ENCODE measurements at places on chromosomes 6 and 20.

DNA sequence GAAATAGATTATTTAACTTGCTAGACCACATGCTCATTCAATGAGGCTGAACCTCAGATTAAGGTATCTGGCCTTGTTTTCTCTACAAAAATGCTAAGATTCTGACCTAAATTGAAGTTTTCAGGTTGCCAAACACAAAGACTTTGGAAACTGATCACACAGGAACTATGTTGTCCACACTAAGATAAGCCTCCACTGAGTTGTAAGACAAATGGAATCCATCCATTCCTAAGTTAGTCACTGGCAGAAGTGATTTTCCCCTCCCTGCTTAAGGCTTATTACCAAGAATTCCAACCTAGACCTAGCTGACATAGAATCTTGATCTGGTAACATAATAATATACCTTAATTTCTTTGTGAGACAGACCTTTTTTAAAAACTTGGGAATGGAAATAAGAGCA, 608.1 kb downstream of the TENT5A start:
- no peak for DNase-seq

GRCh38 chr6:30879684-30880427, 4.5 kb upstream of the DDR1 start:
- DNase-seq, result no peak

DNA sequence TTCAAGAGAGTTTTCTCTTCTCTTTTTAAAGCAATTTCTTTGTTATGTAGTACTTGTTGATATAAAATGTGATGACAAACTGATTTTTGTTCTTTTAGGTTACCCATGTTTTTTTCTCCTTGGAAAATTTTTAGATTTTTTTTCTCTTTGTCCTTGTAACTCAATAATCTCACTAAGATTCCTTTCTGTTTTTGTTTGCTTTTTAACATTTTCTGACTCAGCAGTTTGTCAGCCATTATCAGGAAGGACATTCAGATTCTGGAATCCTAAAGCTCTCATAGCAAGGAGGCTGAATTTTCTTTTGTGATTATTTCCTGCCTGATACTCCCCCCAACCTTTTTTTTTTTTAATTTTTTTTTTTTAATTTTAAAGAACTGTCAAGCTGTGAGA, 75.2 kb upstream of the CITED2 start:
- no peak for DNase-seq

- DNase-seq, result no peak
Measured at GRCh38 chr20:4040283-4041179, 25.2 kb upstream of the RNF24 start.

DNA sequence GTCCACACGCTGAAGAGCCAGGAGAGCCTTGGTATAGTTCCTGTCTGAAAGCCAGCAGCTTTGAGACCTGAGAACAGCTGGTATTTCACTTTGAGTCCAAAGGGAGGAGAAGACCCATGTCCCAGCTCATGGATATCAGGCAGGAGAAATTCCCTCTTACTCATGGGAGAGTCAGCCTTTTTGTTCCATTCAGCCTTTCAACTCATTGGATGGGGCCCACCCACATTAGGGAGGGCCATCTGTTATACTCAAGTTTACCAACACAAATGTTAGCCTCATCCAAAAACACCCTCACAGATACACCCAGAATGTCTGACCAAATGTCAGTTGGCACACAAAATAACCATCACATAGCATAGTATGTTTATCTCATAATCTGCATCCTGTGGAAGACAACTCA, 80.1 kb downstream of the GMDS start:
- DNase-seq, result no peak

Measured in muscle of back (tissue), 13 donors.